Stimulated activated naive CD8-positive, alpha-beta T cell treated with anti-CD3 and anti-CD28 coated beads, Interleukin-15, Interleukin-2, amounts not matched to agents 100 U/mL and 50 U/mL, for 24 hours (primary cell): ENCODE measurements at places on chromosomes 11 and 22.

DNA sequence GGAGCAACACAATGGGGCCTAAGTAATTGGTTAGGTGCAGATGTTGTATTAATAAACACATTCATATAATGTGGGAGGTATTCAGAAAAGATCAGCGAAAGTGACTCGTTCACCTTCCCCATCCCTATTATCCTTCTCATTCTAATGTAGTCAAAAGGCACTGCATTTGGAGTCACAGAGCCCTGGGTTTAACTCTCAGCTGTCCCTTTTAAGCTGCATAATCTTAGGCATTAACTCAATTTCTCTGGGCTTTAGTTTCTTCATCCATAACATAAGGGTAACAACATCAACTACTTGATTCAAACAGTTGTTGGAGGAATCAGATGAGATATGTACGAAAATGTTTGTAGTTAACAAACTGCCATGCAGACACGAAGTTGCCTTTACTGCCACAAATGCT, 187.6 kb upstream of the PITPNB start:
- DNase-seq = no peak

DNA sequence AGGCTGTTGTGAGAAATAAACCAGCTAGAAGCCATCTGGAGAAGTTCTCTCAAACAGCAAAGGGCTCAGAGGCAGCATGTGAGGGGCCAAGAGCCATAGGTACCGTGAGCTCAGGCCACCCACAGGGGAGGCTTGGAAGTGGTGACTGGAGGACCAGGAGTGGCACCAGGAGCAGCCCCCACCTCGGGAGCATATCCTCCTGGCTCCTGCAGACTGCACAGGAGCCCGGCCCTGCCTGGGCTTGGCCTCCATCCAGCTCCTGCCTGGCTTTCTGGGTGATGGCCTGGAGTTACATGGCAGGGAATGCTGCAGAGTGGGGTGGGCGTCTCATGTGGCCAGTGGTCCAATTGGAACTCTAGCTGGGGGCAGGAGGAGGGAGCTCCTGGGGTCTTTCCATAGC, 4.2 kb upstream of the MPPED1 start:
- DNase-seq = no peak

DNA sequence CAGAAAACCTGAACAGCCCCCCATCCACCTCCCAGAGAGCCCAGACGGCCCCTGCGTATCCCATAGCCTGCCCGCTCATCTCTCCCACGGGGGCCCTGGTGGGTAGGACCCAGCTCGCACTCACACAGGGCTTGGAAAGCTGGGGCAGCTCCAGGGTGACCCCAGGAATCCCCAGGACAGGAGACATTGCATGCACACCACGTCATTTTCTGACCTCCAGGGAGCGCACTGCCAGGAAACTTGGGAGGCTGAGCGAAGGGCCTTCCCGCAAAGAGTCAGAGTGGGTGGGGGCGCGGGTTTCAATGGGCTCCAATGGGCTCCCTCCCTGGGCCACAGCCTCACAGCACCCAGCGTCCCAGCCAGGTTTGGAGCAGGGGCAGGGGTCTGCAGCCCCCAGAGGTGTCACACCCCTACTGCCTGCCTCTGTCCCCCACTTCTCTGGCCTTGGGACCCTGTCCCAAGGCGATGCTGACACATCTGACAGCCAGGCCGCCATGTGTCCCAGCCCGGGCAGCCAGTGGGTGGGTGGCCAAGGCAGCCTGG, 8.2 kb upstream of the SYT8 start:
- DNase-seq = no peak

- DNase-seq = no peak
These were observed 66.9 kb downstream of the TNRC6B start for GRCh38 chr22:40244586-40244985.

- no peak for DNase-seq
These were observed 31.0 kb upstream of the CHRM4 start for GRCh38 chr11:46422588-46422987.

DNA sequence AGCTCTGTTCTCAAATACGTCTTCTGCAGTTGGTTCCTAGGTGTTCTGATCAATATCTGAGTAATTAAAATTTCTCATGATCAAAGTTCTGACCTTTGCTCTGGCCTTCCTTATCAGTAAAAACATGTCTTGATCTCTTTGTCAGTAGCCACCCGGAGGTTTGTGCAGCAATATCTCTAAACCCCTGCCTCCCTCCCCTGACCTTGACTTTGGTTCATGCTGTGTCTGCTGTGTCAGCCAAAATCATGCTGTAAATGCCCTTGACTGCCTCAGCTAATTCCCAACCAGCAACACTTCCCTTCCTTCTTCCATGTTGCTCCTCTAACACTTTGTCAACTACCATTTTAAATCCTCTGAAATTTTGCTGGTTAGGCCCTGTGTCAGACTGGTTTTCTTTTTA, 424.7 kb downstream of the FAM181B start:
- no peak for DNase-seq
